ENCODE measurements at places on chromosomes 5 and 9.

GRCh38 chr5:150172556-150172955 lies 6.0 kb downstream of the CDX1 start:
- DNase-seq, result no peak

- no peak for DNase-seq
These were observed 215.5 kb upstream of the KCNN2 start for GRCh38 chr5:114146398-114146797.

GRCh38 chr9:91657501-91657900 lies 233.9 kb upstream of the NFIL3 start:
- DNase-seq, result no peak

- no peak for DNase-seq
These were observed 118.3 kb downstream of the NR6A1 start for GRCh38 chr9:124652615-124653393.

- no peak for DNase-seq
These were observed 1000.5 kb downstream of the PTPRD start for GRCh38 chr9:9612270-9612669.

DNA sequence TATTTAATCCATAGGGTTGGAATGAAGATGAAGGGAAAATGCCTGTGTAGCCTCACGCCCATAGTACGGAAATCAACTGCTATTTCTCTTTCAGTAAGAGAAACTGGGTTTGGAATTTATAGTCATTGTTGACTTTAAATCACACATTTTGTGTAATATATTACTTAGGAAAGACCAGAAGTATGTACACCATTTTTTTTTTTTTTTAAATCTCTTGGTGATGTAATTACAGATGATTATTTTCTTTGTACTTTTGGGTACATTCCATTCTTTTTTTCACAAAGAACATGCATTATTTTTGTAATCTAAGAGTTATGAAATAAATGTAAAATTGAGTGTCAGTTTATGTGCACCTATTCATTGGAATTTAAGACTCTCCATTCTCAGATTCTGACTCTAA lies 45.7 kb downstream of the POC5 start:
- no peak for DNase-seq

- no peak for DNase-seq
These were observed 8.1 kb downstream of the HNRNPAB start for GRCh38 chr5:178212241-178213002.

- no peak for DNase-seq
These were observed 126.9 kb upstream of the MAP3K1 start for GRCh38 chr5:56688402-56688801.

DNA sequence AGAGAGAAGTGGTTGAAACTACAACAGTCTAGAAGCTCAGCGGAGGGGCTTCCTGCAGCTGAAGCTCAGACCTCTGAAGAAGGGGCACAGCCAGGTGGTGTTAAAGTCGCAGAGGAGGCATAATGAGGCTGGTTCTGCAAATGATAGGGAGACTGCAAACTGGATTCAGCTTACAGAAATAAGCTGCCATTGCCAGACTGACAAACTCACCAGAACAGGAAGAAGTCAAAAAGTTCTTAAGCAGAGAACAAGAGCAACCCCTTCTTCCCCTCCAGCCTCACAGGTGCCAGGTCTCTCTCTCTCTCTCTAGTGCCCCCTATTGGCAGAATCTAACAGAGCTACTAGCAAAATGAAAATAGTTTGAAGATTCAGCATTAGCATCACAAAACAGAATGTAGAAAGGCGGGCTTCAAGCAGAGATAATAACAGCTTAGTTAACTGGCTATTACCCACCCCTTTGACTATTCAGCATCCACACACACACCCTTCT lies 76.7 kb downstream of the GRAMD2B start:
- no peak for DNase-seq

GRCh38 chr5:167800427-167800826 lies 491.0 kb upstream of the WWC1 start:
- DNase-seq, result no peak

DNA sequence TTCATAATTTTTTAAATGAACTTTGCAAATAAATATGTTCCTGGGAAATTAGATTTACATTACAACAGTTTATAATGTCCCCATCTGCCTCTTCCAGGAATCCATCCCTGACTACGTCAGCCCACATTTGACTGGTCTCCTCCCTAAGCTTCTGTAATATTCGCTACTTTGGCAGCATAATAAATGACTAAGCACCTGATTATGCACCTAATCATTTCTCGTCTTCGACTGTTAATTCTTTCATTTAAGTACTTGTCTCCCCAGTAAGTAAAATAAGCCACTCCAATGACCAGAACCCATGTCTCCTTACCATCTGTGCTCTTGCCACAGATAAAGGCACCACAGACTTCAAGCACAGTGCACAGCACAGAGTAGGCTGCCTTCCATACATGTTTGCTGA lies 122.7 kb downstream of the DENND1A start:
- no peak for DNase-seq

DNA sequence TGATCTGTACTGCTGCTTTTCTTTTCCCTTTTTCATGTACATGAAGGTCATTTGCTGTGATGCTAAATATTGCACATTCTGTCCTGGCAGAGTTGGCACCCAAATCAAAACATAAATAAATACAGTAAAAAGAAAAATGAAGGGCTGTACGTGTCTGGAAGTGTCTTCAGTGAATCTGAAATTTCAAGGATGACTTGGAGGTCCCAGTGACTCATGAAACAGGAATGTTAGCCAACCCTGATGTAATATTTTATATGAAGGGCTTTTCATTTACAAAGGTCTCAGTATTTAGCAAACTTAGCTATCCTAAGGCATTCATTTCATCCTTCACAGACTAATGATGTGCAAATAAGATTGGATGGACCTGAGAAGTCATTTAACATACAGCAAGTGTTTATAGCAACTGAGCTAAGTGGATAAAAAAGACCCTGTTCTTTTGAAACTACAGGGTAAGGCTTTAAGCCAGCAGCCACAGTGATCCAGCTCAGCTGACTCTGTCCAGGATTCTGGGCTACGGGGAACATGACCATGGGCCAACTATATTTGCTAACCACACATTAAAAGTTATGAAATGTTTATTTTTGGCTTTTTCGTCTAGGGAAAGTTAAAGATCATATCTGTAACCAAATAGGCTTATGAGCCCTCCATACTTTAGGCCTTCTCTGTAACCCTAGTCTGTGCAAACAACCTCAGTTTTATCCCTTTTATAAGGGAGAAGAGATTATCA lies 104.0 kb upstream of the DMRTA1 start:
- no peak for DNase-seq

GRCh38 chr9:90793729-90794128 lies 7.9 kb upstream of the SYK start:
- no peak for DNase-seq
